Tibial artery (tissue), 4 donors: ENCODE measurements at places on chromosomes 3 and 15.

- DNase-seq, result no peak
Observed at GRCh38 chr15:40444736-40445135, 4.0 kb downstream of the BAHD1 start.

- no peak for DNase-seq
Observed at GRCh38 chr15:22918596-22919140, 61.5 kb downstream of the CYFIP1 start.

- DNase-seq, result no peak
Observed at GRCh38 chr15:53830707-53831386, 71.4 kb upstream of the WDR72 start.

DNA sequence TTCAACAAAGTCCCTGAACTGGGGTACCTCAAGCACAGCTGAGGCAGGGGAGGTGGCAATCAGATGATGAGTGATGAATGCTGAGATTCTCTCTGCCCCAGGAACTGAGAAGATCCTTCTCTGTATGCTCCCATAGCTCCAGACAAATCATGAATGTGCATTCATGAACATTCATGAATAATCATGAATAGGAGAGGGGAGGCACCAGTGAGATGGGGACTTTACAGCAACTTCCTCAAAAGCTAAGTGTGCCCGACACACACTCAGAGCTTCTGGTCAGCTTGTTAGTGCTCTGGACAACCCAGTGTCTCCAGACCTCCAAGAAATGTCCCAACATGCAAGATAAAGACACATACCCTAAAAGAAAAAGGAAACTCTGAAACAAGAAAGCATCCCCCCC is 24.3 kb downstream of the LRRC2 start:
- no peak for DNase-seq

DNA sequence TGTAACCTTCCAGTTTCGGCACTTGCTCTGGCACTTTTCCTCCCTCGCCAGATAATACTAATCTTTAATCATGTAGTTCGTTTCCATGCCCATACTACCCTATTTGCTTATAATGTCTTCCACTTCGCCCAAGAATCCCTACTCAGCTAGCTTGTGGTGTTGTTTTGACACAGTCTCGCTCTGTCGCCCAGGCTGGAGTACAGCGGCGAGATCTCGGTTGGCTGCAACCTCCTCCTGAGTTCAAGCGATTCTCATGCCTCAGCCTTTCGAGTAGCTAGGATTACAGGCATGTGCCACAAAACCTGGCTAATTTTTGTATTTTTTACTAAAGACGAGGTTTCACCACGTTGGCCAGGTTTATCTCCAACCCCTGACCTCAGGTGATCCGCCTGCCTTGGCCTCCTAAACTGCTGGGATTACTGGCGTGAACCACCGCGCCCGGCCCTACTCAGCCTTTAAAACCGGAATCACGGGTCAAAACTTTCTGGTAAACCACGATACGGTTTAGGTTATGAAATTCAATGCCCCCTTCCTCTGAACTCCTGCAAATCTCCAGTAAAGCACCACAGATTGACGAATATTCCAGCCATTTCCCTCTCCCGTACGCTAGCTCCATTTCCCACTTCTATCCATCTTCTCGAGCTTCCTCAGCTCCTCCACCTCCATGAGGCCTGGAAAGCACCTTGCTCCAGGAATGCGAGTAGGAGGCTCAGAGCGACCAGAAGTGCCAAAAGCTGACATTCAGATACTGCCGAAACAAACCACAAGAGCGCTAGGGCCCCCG is 878 bp upstream of the RAD51 start:
- DNase-seq, result no peak

DNA sequence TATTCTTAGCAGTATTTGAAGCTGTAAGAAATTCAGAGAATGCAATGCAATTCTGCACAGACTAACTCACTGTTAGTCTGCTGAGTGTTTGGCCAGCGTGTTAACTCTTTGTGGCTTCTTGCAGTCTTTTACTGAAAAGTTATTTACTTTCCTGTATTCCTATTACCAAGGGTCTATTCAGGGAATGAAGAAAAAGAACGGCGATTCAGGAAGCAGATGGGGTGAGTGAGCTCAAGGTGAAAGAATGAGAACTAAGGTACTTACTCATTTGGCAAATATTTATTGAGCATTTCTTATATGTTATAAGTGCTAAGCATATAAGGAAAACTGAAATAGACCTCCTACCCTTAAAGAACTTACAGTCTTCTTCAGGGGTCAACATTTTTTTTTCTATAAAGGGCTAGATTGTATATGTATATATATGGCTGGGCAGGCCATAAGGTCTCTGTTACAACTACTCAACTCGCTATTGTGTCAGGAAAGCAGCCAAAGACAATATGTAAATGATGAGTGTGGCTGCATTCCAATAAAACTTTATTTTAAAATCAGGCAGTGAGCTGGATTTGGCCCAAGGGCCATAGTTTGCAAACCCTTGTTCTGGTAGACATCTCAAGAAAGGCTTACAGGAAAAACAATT is 271.9 kb upstream of the GADL1 start:
- DNase-seq, result no peak

GRCh38 chr15:72285927-72286516 is 13.7 kb upstream of the PARP6 start:
- DNase-seq, result no peak

GRCh38 chr15:58066042-58066867 is 744 bp upstream of the ALDH1A2 start:
- DNase-seq, result peak; percentile 69

- no peak for DNase-seq
Observed at GRCh38 chr3:159839561-159840379, 148.9 kb upstream of the IL12A start.

GRCh38 chr15:88579322-88579721 is 32.8 kb upstream of the DET1 start:
- DNase-seq, result no peak

- DNase-seq, result no peak
Observed at GRCh38 chr3:122409446-122409845, 6.4 kb downstream of the WDR5B start.

DNA sequence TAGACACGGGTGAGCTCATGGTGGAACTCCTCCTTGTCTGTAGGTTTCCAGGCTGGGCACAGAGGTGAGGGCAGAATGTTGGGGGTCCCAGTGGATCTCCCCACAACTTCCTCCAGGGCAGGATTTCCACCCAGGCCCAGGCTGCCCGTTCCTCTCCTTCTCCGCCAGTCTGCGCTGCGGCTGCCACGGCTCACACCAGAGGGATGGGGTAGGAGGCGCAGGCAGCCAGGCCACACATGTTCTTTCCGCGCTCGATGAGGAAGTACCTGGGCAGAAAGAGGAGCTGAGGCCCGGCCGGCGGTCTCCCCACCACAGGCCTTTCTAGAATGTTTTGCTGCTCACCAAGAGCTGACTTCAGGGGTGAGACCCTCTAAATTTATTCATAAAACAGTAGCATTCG is 22.9 kb downstream of the CTSH start:
- DNase-seq, result no peak

DNA sequence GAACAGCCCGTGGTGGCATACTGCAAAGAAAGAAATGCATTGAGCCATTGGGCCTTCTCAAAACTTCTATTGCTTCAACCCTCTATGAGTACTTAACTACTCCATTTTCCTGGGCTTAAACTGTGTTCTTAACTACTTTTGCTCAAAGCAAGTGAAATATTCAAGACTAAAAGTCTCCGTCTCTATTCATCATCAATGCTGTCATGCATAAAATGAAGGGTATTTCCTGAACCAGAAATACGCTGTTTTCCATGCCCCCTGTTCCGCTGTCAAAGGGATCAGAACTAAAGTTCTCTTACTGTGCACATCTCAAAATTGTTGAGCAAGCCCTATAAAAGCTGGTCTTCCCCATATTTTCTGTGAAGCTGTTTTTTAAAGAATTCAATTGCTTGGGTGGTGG is 20.3 kb downstream of the SIAH2 start:
- no peak for DNase-seq

DNA sequence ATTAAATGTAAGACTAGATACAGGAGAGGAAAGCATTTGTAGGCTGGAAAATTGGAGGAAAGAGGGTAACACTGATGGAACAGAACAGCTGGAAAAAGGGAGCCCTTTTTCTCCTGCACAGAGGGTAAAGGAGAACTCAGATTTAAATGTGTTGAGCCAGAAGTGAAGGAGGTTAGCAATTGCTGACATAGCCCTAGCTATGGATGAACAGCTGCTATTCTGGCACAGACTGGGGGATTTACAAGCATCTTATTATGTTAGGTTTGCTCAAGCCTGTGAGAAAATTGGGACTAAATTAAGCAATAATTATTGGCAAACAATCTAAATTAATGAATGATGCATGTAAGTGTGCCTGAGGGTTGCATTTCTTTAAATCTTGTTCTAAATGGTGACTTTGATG is 40.6 kb upstream of the PRR20G start:
- no peak for DNase-seq

DNA sequence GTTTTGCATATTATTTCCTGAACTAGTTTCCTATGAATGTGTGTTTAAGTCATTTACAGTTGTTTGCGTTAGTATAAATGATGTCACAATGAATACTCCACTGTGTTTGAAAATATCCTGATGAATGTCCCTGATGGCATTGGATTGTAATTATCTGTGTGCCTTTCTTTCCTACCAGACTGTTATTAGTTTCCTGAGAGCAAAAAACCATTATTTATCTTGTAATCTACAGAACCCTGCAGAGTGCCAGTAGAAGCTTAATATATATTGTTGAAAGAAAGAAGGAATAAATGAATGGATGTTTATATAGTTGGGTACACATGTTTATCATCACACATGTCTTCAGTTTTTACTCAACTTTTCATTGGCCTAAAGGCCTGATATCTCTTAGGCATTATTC is 312.6 kb downstream of the AGBL1 start:
- no peak for DNase-seq
